ENCODE measurements at places on chromosomes 13 and 19.
A peak's percentile ranks its signal among the peaks of the same experiment; 100 is the strongest.

DNA sequence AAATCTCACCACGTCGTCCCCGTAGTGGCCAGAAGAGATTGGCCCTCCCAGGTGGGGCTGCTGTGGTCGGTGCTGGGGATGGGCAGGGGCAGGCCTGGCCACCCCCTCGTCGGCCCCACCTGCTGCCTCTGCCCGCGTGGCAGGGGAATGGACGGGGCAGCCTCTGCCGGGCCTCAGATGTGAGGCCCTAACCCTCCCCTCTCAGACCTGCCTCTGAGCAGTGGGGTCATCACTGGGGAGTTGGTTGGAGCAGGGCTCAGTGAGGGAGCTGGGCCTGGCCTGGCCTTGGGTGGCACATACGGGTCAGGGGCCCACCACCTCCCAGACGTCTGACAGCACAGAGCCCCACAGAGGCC is 41.5 kb downstream of the MCF2L start:
- no peaks in the 10 kb centered on the region for H3K4me1 ChIP-seq
- H3K36me3 ChIP-seq = no peaks in the 10 kb centered on the region
- no peaks in the 10 kb centered on the region for H3K27me3 ChIP-seq
- no peak for DNase-seq
- no peak overlapping the region for H3K27ac ChIP-seq
- H3K4me3 ChIP-seq = no peak overlapping the region

GRCh38 chr19:18390065-18390907 is 4.3 kb downstream of the GDF15 start:
- H3K36me3 ChIP-seq = peaks cover 19% of the 10 kb centered on the region
- H3K4me1 ChIP-seq = peaks cover 13% of the 10 kb centered on the region
- no peak overlapping the region for H3K27ac ChIP-seq
- H3K27me3 ChIP-seq = no peaks in the 10 kb centered on the region
- no peak overlapping the region for H3K4me3 ChIP-seq
- DNase-seq = no peak

- H3K36me3 ChIP-seq = no peaks in the 10 kb centered on the region
- no peaks in the 10 kb centered on the region for H3K4me1 ChIP-seq
- H3K27ac ChIP-seq = no peak overlapping the region
- no peaks in the 10 kb centered on the region for H3K27me3 ChIP-seq
- DNase-seq = no peak
These were observed 43.7 kb downstream of the ZNF557 start for GRCh38 chr19:7113233-7113632.

DNA sequence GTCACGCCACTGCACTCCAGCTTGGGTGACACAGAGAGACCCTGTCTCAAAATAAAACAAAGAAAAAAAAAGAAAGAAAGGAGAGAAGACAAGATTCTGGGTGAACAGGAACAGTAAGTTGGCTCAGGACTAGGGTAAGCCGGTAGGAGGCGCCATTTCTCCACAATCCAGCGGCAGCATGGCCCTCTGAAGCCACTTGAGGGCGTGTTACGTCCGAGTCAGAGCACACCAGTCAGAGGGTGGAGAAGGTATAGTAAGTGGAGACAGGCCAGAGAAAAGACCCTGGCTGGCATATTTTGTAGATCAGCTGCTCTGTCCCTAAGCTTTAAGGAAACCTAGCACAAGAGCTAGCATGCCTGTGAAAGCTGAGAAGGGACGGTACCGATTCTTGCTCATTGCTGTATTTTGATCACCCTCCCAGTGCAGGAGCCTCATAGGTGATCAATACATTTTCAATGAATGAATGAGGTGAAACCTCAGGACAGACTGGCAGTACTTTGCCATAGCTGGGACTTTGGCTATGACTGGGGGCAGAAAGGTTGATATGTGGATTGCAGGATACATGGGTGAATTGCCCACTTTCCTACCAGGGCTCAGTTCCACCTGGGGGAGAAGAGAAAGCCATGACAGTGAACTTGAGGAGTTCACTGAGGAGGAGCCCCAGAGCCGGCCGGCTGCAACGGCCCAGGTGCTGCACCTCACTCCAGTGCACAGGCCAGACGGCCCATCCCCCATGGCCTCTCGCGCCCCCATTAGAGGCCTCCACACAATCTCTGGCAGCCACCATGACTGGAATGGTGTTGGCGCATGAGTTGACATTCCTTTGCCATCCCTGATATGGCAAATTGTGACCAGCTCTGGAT is 23.5 kb downstream of the POU2F2 start:
- H3K27ac ChIP-seq = peak overlapping the region; percentile 96
- no peak overlapping the region for H3K4me3 ChIP-seq
- DNase-seq = no peak
- H3K36me3 ChIP-seq = no peaks in the 10 kb centered on the region
- no peaks in the 10 kb centered on the region for H3K27me3 ChIP-seq
- H3K4me1 ChIP-seq = peaks cover 28% of the 10 kb centered on the region

GRCh38 chr19:3253270-3253669 is 28.8 kb downstream of the CELF5 start:
- H3K4me1 ChIP-seq = no peaks in the 10 kb centered on the region
- no peak overlapping the region for H3K27ac ChIP-seq

- H3K27me3 ChIP-seq = no peaks in the 10 kb centered on the region
- DNase-seq = no peak
- no peaks in the 10 kb centered on the region for H3K36me3 ChIP-seq
These were observed 50.9 kb downstream of the CCDC70 start for GRCh38 chr13:51912511-51913225.

- H3K4me3 ChIP-seq = no peak overlapping the region
- no peaks in the 10 kb centered on the region for H3K36me3 ChIP-seq
- no peak for DNase-seq
These were observed 342.7 kb downstream of the LMO7 start for GRCh38 chr13:75978818-75979217.

DNA sequence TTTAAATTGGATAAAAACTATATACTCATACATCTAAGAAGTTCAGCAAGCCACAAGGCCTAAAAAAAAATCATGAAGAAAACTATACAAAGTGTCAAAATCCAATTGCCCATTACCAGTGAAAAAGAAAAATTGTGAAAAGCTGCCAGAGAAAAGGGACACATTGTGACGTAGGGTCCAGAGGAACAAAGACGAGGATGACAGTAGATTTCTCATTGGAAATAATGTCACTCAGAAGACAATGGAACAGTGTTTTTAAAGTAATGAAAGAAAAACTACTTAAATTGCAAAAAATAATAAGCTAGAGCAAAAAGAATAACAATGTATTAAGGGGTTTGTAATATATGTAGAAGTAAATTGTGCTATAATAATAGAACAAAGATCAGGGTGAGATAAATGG is 195.2 kb downstream of the EFNB2 start:
- DNase-seq = no peak
- no peaks in the 10 kb centered on the region for H3K36me3 ChIP-seq
- no peaks in the 10 kb centered on the region for H3K27me3 ChIP-seq
- peaks cover 3% of the 10 kb centered on the region for H3K4me1 ChIP-seq

DNA sequence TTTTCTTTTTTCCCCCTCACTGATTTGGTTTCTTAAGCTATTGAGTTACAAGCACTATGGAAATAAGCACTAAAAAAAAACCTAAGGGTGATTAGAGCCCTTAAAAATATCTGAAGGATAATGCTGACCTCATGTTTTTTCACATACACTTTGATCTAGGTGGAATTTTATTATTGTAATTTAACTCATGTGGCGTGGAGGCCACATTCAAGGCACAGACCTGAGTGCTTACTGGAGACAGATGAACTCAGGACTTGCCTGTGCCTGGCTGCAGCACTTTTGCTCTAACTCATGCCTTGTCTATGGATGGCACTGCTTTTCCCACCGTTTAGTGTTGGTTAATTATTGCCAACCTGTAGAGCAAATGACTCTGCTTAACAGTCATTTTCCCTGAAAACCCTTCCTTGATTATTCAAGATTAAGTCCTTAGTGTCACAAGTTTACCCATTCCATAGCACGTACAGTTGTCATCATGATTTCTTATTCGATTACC is 541.4 kb downstream of the GPC6 start:
- no peaks in the 10 kb centered on the region for H3K27me3 ChIP-seq
- DNase-seq = no peak
- no peak overlapping the region for H3K4me3 ChIP-seq
- peaks cover 5% of the 10 kb centered on the region for H3K4me1 ChIP-seq

- H3K27ac ChIP-seq = no peak overlapping the region
- peaks cover 29% of the 10 kb centered on the region for H3K4me1 ChIP-seq
- H3K36me3 ChIP-seq = no peaks in the 10 kb centered on the region
- DNase-seq = no peak
- no peak overlapping the region for H3K4me3 ChIP-seq
- H3K27me3 ChIP-seq = no peaks in the 10 kb centered on the region
These were observed 4.9 kb upstream of the ESD start for GRCh38 chr13:46801858-46802257.

DNA sequence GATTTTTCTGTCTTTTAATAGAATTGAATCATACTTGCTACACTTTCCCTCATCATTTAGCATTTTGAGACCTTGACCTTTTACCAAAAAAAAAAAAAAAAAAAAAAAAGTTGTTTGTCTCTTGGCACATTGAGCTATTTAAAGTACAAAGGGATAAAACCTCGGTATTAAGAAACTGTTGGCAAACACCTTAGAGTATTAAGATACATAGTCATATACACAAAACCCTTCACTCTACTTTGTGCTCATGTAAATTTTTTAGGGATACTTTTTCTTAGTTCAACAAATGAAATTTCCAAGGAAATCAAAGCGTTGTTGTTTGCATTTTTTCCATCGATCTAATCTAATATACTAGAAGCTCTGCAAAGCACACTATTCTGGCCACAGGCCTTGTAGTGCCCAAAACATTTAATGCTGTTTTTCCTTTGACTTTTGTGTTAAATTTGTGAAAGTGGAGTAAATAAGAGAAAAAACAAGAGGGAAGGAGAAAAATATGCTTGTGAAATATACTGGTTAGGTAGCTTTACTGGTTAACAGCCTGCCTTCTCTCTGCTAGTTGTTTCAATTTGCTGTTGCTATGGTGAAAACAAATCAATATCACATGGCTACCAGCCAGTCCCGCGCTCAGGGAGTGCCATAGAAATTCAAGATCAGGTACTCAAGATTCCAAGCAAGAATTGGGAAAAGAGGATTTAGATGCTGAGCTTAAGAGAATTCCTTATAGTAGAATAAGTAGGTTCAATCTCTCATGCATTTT is 2.6 kb downstream of the MBNL2 start:
- peak overlapping the region; percentile 70 for H3K27ac ChIP-seq
- no peak for DNase-seq
- peak overlapping the region; percentile 50 for H3K4me3 ChIP-seq
- peaks cover 34% of the 10 kb centered on the region for H3K4me1 ChIP-seq

GRCh38 chr19:35040826-35041547 is 534 bp upstream of the HPN start:
- H3K36me3 ChIP-seq = no peaks in the 10 kb centered on the region
- H3K27ac ChIP-seq = no peak overlapping the region
- no peaks in the 10 kb centered on the region for H3K27me3 ChIP-seq
- no peaks in the 10 kb centered on the region for H3K4me1 ChIP-seq
- peak; percentile 52 for DNase-seq

GRCh38 chr19:5890099-5890498 is 13.5 kb downstream of the NDUFA11 start:
- no peak for DNase-seq
- H3K27ac ChIP-seq = no peak overlapping the region
- no peaks in the 10 kb centered on the region for H3K27me3 ChIP-seq
- no peaks in the 10 kb centered on the region for H3K4me1 ChIP-seq
- H3K4me3 ChIP-seq = no peak overlapping the region
- no peaks in the 10 kb centered on the region for H3K36me3 ChIP-seq

GRCh38 chr13:105502193-105502592 is 1033.3 kb downstream of the EFNB2 start:
- H3K36me3 ChIP-seq = no peaks in the 10 kb centered on the region
- no peak overlapping the region for H3K4me3 ChIP-seq
- no peak for DNase-seq
- peaks cover 2% of the 10 kb centered on the region for H3K4me1 ChIP-seq
- H3K27ac ChIP-seq = no peak overlapping the region
- H3K27me3 ChIP-seq = no peaks in the 10 kb centered on the region

- no peak overlapping the region for H3K4me3 ChIP-seq
- DNase-seq = no peak
- no peaks in the 10 kb centered on the region for H3K4me1 ChIP-seq
- no peaks in the 10 kb centered on the region for H3K27me3 ChIP-seq
These were observed 110.5 kb upstream of the SLITRK1 start for GRCh38 chr13:83992566-83993358.

- no peaks in the 10 kb centered on the region for H3K4me1 ChIP-seq
- H3K36me3 ChIP-seq = no peaks in the 10 kb centered on the region
- DNase-seq = no peak
- H3K27me3 ChIP-seq = no peaks in the 10 kb centered on the region
- no peak overlapping the region for H3K4me3 ChIP-seq
These were observed 283.2 kb upstream of the SLC10A2 start for GRCh38 chr13:103349211-103349980.

DNA sequence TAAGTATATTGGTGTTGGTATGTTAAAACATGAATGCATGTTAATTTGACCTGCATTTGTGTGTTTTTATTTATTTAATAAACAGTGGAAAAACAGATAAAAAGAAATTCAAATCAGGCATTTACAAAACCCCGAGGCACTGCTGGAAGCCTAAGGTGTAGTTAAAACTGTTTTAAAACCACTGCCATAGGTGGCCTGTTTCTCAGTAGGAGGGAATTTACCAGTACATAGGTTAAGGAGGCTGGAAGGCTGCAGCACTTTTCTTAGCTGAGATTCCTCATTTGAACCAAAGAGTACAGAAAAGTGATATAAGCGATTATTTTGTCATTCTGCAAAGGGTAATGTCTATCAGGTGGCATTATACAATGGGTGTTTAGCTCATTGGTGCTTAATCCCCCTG is 99.6 kb downstream of the PAN3 start:
- no peak overlapping the region for H3K27ac ChIP-seq
- DNase-seq = no peak
- no peak overlapping the region for H3K4me3 ChIP-seq

DNA sequence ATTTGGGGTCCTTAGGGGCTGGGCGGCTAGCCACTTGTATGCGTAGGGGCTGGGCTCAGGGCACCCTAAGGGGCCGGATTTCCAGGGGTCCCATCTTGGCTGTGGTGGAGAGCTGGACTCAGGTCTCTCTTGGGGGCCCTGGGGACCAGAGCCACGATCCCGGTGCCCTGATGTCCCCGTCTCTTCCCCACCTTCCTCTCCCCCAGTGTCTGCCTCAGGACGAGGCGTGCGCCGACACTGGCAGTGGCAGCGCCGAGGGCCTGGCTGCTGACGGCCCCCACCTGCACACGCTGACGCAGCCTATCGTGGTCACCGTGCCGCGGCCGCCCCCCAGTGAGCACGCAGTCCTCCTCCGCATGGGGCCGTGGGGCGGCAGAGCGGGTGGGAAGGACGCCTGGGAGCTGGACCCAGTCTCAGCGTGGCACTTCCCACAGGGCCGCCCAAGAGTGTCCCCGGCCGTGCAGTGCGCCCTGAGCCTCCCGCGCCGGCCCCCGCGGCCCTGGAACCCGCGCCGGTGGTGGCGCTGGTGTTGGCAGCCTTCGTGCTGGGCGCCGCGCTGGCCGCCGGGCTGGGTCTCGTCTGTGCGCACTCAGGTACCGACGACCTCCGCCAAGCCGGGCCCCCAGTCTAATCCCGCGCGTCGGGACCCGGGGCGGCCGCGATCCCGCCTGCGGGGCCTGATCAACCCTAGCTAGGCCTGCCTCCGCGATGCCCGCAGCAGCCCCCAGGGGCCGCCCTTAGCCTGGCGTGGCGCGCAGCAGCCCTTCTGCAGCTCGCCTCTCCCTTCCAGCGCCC is 2.7 kb upstream of the SNAPC2 start:
- H3K36me3 ChIP-seq = no peaks in the 10 kb centered on the region
- H3K27ac ChIP-seq = peak overlapping the region; percentile 22
- DNase-seq = no peak
- peaks cover 7% of the 10 kb centered on the region for H3K27me3 ChIP-seq
- H3K4me1 ChIP-seq = no peaks in the 10 kb centered on the region
- H3K4me3 ChIP-seq = peak overlapping the region; percentile 42

GRCh38 chr13:43383498-43384165 is 360.2 kb downstream of the DNAJC15 start:
- no peaks in the 10 kb centered on the region for H3K27me3 ChIP-seq
- H3K27ac ChIP-seq = no peak overlapping the region
- no peak overlapping the region for H3K4me3 ChIP-seq

- H3K36me3 ChIP-seq = no peaks in the 10 kb centered on the region
- no peak overlapping the region for H3K27ac ChIP-seq
- no peaks in the 10 kb centered on the region for H3K4me1 ChIP-seq
These were observed 69.1 kb downstream of the FNDC3A start for GRCh38 chr13:49044836-49045235.

Data from RWPE2 (cell line).